ENCODE measurements at places on chromosomes 13 and 19.

GRCh38 chr13:110981379-110981778, 66.5 kb upstream of the ANKRD10 start:
- no peak for DNase-seq

GRCh38 chr13:20964904-20965303, 62.4 kb upstream of the XPO4 start:
- no peak for DNase-seq

- no peak for DNase-seq
Measured at GRCh38 chr19:6452223-6452614, 7.4 kb downstream of the SLC25A23 start.

GRCh38 chr19:50696094-50696483, 23.5 kb downstream of the SHANK1 start:
- DNase-seq: no peak

GRCh38 chr19:54282686-54283470, 2.0 kb upstream of the LILRB2 start:
- no peak for DNase-seq

All from non-pigmented ciliary epithelial cell (primary cell).